ENCODE measurements at places on chromosomes 2 and 18. TPM values are rescaled to one million over a fixed set of nuclear protein-coding genes. Genes with fewer than 3 reads are reported as not detected.

DNA sequence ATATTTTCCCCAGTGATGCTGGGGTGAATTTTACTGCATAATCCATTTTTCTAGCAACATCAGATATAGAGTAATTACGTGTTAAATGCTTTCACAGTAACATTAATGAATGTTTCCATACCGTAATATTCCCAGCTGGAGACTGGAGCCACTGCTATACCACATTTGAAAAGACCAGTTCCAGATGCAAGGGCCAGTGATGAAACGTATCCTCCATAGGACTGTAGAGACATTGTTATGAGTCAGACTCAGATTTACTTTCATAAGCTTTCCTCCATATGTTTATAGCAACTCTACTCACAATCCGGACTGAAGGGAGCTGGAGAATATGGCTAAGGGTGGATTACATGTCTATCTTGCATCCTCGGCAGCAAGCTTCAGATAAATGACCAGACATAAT lies 22.7 kb upstream of the GCG start:
- DNase-seq: peak; percentile 43

DNA sequence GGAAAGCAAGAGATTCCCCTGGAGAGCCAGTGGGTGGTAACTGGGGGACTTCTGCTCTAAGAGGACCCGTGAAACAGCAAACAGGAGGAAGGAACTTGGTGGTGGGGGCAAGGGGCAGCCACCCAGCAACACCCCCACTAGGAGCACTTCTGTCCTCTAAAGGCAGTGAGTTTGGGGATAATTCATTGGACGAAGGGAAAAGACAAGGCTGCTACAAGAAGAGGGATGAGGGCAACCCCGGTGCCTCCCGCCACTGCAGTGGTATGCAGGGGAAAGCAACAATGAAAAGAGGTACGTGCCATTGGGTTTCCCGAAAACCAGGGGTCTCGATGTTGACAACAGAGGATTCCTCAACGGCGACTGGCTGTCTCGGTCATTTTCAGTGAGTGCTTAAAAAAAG lies 9.1 kb downstream of the RPL31 start:
- no peak for DNase-seq

DNA sequence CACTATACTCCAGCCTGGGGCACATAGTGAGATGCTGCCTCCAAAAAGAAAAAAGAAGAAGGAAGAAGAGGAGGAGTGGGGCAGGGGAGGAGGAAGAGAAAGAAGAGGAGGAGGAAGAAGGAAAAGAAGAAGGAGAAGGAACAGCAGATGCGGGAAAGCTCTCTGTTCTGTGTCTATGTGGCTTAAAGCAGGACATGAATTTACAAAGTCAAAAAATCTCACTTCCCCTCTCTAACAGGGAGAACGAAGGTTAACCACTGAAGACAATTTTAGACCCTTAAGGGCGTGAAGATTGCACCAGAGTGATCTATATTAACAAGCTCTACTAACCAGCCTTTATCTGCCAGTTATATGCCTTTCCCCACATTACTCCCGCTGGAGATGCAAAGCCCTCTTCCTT lies 258.9 kb downstream of the METTL4 start:
- DNase-seq: no peak

DNA sequence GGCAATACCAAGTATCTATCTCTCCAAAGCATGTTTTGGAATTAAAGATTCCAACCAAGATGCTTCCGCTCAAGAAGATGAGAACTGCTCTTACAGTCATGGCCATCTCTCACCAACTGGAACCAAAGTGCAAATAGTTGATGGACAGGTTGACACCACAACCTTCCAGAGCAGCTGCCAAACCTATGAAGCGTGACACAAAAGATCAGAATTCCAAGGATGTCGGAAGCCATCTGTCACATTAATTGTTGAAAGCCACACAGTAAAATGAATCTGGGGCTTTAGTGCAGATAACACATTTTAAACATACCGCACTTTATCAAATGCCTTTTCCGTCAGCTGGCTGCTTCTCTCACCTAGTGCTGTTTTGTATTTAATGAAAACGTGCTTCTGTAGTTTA lies 195.7 kb downstream of the CDH20 start:
- DNase-seq: no peak

- DNase-seq: peak; percentile 38
These were observed 1.8 kb downstream of the BARD1 start for GRCh38 chr2:214807653-214808052.

DNA sequence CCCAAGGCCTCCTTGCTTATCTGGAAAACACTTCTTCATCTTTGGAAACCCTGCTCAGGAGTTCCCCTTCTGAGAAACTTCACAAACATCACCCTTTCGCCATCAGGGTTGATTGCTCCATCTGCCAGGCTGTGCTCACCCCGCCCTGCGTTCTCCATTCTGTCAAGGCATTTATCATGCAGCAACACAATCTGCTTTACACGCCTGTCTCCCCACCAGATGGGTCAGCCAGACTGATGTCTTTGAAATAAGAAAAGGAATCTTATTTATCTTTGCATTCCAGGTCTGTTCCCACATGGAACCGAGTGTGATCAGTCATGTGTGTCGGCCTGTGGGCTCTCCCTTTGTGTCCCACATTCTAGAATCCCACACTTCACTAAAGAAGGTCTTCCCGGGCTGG lies 110.0 kb upstream of the ARL4C start:
- no peak for DNase-seq

DNA sequence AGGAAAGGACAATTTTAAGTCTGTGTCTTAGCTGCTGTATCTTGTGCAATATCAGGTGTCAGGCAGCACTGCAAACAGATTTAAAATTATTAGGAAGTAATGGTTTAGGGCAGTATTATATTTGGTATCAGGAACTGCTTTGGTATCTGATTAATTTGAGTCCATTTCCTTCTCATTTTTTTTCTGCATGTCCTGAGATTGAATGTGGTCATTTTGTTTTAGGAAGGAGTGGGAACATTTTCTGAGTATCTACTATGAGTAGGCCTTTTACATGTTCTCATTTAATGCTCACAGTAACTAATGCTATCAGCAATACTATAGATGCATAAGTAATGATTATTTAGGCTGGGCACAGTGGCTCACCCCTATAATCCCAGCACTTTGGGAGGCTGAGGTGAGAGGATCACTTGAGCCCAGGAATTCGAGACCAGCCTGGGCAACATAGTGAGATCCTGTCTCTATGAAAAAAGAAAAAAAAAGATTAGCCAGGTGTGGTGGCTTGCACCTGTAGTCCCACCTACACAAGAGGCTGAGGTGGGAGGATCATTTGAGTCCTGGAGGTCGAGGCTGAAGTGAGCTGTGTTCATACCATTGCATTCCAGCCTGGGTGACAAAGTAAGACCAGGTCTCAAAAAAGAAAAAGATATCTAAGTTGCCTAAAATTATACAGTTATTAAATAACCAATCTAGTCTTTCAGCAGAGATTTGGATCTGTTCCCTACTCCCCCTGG lies 4.7 kb downstream of the FMNL2 start:
- DNase-seq: no peak

DNA sequence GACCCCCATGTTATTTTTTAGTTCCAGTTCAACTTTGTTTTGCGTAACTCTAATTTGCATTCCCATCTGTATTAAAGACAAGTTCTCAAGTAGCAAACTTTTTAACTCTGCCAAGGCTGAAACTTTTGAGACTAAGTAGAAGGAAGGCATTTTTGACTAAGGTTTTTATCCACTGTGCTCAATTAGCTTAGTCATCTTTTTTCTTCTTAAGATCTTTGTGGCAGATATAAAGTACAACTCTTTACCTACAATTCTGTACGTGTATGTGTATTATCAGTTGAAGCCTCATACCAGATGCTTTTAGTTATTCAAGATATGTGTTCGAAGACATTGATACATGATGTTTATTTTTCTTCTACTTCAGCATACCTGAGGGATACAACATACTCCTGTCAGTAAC lies 41.6 kb downstream of the CREB1 start:
- DNase-seq: no peak

DNA sequence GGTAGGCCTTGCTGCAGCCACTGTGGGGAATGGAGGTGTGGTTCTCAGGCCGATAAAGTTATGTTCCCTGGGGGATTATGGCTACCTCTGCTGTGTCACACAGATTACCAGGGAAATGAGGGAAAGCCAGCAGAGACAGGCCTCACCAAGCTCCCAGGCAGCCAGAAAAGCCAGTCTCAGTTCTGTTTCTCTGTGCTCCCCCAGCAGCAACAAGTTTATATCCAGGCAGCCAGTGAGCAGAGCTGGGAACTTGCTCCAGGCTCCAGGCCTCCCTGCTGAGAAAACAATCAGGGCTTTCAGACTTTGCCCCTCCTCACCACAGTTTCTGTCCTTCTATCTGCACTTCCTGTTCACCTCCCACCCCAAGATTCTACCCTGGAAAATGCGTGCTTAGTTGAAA lies 596.6 kb upstream of the GYPC start:
- no peak for DNase-seq

The RGPD6 gene
- 27.9 TPM for total RNA-seq

The POTEI gene
- total RNA-seq: not detected

The NXPH2 gene
- total RNA-seq: not detected

The MARS2 gene
- 5.8 TPM for total RNA-seq

The ME2 gene
- total RNA-seq: 32.2 TPM
